ENCODE measurements at places on chromosomes 16 and 17.

DNA sequence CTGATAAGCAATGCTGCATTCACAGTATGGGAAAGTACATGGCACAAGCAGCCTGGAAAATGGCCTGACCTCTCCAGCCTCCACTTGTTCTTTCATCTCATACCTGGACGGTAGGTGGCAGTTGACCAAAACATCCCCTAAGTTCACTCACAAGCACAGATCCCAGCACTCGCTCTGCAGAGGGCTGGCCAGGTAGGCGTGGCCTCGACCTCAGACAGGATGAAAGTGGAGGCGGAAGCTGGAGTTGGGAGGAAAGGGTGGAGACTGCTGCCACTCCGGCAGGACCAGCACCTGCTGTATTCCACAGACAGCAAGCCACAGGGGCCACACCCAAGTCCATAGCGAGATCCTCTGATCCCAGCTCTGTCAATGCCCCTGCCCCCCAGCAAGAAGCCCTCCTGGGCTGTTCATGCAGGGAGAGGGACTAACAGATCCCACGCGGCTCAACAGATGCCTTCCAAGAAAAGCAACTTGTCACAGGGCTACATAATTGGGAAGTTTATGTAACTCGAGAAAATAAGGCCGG lies 31.3 kb downstream of the ZCCHC14 start:
- DNase-seq: no peak

GRCh38 chr16:12907670-12908233 lies 6.4 kb downstream of the SHISA9 start:
- no peak for DNase-seq

DNA sequence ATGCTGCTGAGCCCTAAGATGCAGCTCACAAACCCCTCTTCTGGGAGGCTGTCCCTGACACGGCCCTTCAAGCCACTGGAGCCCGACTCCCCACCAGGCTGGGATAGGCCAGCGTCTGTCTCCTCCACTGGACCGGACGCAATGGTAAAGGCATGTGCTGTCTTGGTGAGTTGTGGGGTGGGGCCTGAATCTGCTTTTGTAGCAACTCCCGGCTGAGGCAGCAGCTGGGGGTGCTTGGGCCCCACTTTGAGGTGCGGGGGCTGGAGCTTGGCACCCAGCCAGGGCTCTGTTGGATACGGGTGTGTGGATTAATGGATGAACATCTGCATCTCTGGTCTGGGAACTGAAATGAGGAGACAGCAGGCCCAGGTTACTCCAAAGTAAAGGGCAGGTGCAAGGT lies 3.5 kb upstream of the NLRC3 start:
- DNase-seq: peak; percentile 60

DNA sequence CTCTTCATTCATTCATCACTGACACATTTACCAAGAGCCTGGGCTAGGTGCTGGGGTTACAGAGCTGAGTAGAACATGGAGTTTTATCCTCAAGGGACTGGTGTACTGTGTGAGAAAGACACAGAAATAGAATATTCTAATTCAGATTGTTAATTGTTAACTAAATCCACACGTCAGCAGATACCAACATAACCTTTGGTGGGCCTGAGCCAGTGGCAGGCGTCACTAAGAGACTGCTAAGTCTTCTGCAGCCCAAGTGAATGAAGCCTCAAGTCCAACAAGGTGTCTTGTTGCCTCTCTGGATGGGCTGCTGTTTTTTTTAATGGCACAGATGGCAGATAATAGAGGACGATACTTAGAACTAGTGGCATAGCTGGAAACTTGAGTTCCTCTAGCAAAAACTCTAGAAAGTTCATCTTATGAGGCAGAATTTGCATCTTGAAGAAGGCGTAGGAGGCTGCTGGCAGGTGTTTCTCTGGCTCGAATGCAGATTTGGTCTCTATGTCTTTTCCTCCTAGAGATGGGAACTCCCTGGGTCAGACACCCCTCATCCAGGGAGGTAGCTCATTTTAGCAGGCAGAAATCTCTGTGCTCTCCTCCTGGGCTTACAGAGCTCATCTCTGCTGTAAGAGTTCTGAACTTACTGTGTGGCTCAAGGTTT lies 179.5 kb downstream of the NTN1 start:
- no peak for DNase-seq

DNA sequence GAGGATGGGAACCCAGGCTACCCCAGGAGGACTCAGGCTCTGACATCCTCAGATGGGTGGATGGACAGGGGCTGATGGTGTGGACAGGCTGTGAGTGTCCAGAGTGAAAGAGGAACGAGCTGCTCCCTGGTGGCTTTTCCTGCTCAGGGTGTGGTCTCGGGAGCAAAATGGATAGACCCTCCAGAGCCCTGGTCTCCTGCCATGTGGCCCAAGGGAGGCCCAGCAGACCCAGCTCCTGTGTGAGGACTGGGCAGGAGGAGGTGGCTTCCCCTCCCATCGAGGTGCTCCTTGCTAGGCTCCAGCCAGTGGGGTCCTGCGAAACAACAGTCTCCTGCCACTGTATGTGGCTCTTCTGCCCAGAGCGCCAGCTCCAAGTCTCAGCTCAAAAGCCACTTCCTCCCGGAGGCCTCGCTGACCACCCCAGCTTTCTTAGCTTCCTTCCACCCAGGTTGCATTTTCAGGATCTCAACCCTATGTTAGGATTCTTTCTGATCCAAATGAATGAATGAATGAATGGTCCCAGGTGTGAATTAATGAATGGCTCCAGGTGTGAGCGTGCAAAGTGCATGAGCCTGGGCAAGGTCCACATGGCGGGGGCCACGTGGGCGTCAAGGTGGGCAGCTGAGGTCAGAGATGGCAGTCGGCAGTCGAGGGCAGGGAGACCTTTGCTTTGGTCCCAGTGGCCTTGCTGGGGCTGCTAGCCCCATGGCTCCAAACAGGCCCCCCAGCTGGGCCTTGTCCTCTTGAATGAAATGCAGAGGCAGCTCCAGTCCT lies 120.3 kb upstream of the CIBAR2 start:
- DNase-seq: no peak

DNA sequence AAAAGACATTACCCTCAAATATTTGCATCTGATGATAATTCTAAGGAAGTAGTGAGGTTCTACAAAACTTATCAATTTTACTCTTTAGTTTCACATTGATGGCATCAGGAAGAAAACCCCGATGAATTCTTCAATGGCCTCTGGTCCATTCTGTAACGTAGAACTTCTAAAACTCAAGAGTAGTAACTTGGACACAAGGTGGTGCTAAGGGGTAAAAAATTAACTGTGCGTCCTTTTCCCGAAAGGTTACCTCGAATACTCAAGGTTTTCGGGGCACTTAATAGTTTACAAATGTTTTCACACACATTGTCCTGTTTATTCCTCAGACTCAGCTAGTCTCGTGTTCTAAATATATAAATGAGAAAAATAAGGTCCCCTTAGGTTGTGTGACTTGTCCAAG lies 517.3 kb upstream of the ZFHX3 start:
- no peak for DNase-seq

DNA sequence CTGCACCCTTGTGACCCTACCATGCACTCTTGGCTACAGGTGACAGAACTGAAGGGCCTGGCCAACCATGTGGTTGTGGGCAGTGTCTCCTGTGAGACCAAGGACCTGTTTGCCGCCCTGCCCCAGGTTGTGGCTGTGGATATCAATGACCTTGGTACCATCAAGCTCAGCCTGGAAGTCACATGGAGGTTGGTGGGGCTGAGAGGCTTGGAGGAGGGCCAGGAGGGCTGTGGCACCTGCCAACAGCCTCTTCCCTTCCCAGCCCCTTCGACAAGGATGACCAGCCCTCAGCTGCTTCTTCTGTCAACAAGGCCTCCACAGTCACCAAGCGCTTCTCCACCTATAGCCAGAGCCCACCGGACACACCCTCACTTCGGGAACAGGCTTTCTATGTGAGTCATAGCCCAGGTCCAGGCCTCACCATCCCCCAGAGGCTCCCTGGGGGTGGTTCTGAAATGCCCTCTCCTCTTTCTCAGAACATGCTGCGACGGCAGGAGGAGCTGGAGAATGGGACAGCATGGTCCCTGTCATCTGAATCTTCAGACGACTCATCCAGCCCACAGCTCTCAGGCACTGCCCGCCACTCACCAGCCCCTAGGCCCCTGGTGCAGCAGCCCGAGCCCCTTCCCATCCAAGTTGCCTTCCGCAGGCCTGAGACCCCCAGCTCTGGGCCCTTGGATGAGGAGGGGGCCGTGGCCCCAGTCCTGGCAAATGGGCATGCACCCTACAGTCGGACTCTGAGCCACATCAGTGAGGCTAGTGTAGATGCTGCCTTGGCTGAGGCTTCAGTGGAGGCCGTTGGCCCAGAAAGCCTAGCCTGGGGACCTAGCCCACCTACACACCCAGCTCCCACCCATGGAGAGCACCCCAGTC lies 13.0 kb downstream of the RIPOR1 start:
- DNase-seq: no peak

DNA sequence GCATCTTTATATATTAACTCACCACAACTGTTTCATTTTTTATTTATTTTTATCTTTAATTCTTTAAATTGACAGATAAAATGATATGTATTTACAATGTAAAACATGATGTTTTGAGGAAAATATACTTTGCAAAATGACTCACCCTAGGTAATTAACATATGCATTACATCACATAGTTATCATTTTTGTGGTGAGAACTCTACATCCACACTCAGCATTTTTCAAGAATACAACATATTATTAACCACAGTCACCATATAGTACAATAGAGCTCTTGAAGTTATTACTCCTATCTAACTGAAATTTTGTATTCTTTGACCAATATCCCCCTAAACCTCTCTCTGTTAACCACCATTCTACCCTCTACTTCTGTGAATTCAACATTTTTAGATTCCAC lies 194.7 kb upstream of the KIF2B start:
- peak; percentile 84 for DNase-seq

DNA sequence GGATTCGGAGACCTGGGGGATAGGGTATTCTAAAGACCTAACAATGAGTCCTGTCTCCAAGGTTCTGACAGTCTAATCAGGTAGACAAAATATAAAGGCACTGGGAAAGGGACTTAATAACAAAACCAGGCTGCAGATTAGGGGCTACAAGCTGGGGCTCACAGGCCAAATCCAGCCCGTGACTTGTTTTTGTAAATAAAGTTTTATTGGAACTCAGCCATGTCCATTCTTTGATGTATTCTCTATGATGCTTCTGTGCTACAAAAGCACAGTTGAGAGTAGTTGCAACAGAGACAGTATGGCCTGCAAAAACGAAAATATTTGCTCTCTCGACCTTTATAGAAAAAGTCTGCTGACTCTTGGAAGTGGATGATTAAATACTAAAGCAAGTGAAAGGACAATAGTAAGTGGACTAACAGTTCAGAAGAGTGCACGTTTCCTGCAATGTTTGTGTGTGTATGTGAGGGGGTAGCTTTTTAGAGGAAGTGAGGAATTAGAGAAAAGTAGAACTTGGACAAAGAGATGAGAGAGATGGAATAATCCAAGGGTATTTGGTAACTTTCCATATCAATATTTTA lies 115.4 kb upstream of the ZFHX3 start:
- DNase-seq: no peak

GRCh38 chr17:82187500-82187899 lies 25.1 kb downstream of the CCDC57 start:
- DNase-seq: no peak

DNA sequence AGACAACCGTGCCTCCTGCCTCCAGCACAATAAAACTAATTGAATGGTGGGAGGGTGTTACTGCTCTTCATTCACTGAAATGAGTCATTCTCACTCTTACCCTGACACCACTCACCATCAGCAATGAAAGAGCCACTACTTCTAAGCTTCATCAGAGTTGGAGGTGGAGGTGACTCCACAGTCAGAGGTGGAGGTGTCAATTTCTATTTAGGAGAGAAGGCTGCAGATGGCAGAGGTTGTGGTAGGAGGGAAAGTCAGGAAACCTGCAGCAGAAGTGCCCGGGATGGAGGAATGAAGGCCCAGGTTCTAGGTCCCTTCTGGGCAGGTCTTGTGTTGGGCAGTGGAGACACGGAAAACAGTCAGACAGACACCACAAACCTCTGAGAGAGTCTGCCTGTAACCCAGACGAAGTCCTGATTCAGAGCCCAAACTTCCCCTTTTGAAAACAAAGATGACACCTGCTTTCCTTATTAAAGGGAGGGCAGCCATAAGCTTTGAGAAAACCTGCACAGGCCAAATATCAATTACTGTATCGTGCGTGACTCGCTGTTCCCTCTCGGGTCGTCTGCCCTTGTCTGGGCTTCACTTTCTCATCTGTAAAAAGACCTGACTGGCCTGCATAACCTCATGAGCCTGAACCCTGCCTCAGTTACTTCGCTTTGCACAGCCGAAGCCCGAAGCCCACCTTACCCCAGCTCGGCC lies 668 bp downstream of the ATPAF2 start:
- no peak for DNase-seq

- DNase-seq: no peak
These were observed 3.0 kb downstream of the IL27 start for GRCh38 chr16:28503470-28504259.

- no peak for DNase-seq
These were observed 127.8 kb downstream of the SSH2 start for GRCh38 chr17:29802246-29802645.

GRCh38 chr17:55420776-55421178 lies 858 bp downstream of the MMD start:
- peak; percentile 10 for DNase-seq

DNA sequence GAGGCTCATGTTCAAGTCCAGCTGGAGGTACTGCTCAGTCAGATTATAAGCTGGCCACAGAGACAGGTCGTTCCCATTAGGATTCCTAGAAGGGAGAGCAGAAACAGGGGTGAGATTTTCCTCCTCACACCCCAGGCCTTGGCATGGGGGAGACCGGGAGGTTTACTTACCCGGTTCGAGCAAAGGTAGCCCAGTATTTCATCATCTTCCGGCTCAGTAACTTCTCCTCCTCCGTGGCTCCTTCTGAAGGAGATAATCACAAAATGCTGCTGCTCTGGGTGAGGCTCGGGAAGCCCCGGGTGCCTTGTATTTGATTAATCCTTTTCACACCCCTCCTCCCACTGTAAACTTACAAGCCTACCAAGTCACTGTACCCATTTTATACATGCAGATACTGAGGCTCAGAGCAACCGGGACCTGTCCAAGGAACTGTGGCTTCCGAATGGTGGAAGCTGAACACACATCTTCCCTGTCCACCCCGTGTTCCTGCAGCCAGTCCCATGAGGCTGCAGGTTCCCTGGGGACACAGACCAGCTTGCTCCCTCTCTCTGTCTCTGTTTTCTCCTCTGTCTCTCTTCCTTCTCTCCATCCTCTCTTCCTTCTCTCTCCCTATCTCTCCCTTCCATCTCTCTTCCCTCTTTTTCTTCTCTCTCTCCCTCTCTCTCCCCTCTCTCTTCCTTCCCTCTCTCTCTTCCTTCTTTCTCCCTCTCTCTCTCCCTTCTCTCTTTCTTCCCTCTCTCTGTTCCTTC lies 13.9 kb upstream of the CES1 start:
- no peak for DNase-seq

DNA sequence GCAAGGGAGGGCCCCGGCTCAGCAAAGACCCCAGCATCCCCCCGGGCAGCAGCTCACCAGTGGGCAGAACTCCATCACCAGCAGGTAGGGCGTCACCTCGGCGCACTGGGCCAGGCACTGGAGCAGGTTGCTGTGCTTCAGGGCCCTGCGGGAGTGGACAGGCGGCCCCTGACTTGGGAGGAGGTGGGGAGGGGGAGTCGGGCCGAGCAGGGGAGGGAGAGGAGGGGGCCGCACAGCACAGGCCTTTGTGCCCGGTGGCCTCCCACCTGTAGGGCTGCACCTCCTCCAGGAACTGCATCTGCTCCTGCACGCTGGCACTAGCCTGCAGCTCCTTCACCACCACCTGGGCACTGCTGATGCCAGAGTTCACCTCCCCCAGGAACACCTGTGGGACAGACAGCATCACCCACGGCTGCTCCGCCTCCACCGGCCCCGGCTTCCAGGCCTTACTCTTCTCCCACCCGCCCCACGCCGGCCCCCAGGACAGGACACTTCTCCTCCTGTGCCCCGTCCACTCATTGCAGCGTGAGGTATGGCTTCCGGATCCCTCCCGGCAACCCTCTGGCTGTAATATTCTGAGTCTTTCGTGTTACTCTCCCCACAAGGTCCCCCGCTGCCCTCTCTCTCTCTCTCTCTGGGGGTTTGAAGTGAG lies 37.7 kb upstream of the PVALEF start:
- DNase-seq: no peak

All from fibroblast of skin of abdomen (primary cell).